ENCODE measurements at places on chromosomes 2 and 18.

- DNase-seq: no peak
Observed at GRCh38 chr2:206978746-206979145, 39.4 kb downstream of the CPO start.

- DNase-seq: no peak
Observed at GRCh38 chr18:51083398-51083797, 53.4 kb downstream of the SMAD4 start.

- no peak for DNase-seq
Observed at GRCh38 chr2:79723830-79724229, 211.0 kb downstream of the CTNNA2 start.

- no peak for DNase-seq
Observed at GRCh38 chr18:31741097-31741735, 19.5 kb downstream of the SLC25A52 start.

GRCh38 chr2:130190237-130190636 lies 8.0 kb downstream of the TUBA3E start:
- no peak for DNase-seq

GRCh38 chr18:57219964-57220363 lies 73.1 kb downstream of the BOD1L2 start:
- no peak for DNase-seq

DNA sequence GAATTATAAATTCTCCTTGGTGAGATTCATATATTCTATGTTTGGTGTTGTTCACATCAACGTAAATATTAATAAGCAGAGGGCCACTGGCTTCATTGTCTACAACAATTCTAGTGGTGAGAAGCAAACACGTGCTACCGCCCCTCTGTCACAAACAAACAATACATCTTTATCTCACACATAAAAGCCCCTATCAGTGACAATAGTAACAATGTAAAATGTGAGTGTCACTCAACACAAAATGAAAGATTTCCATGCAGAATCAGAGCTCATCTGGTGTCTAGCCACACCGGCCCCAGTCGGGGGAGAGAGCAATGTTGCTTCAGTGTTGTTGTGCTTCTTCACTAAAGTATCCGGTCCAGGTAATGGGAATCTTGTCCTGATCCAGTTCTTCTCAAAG lies 932.6 kb downstream of the SOCS6 start:
- DNase-seq: no peak

- no peak for DNase-seq
Observed at GRCh38 chr2:181742361-181742760, 62.0 kb upstream of the NEUROD1 start.

GRCh38 chr2:237863102-237863511 lies 3.7 kb downstream of the RAMP1 start:
- DNase-seq: no peak

DNA sequence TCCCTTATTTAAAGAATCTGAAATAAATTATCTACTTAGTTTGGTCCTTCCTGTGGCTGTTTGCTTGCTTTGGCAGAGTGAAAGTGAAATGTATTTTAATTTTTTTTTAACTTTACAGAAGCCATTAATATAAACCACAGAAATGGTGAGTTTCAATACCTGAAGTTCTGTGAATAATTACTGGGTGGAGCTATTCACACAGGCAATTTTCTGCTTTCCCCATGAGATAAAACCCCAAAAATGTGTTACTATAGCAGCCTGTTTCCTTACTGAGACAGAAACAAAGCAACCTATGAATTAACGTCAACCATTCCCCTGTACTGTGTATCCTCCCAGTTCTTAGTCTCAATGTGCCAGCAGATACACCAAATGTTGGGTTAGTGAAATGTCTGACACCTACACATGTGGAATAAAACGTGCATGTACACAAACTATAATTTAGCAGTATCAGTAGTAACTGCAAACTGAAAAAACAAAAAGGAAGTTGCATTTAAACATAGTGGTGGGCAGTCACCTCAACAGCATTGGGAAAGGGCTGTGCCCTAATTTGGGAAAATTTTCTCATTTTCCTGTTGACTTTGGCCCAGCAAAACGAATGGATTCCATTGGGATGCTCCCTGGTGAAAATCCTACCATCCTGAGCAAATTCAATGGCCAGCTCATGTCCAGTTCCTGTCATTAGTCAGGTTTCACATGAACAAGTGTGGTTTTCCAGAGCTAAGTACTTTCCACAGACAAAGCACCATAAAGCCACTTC lies 73.1 kb upstream of the RMDN2 start:
- no peak for DNase-seq

DNA sequence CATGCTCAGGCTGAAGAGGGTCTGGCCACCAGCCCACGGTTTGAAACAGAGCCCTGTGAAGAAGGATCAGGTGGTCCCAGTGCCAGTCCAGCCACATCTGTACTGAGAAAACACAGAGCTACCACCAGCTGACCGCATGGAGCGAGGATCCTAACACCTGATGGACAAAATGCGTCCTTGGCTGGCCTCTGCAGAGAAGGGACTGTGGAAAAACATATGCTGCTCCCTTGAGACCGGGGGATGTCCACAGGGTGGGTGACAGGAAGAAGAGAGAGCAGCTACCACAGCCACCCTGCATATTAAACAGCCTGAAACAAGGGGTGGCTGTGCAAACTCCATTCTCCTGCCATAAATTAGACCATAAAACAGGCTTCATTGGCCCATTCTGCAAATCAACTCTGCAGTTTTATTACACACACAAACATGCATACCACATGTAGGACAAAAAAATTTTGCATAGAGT lies 137.2 kb downstream of the BCL2 start:
- DNase-seq: no peak

- DNase-seq: no peak
Observed at GRCh38 chr2:234629596-234629995, 132.7 kb upstream of the ARL4C start.

DNA sequence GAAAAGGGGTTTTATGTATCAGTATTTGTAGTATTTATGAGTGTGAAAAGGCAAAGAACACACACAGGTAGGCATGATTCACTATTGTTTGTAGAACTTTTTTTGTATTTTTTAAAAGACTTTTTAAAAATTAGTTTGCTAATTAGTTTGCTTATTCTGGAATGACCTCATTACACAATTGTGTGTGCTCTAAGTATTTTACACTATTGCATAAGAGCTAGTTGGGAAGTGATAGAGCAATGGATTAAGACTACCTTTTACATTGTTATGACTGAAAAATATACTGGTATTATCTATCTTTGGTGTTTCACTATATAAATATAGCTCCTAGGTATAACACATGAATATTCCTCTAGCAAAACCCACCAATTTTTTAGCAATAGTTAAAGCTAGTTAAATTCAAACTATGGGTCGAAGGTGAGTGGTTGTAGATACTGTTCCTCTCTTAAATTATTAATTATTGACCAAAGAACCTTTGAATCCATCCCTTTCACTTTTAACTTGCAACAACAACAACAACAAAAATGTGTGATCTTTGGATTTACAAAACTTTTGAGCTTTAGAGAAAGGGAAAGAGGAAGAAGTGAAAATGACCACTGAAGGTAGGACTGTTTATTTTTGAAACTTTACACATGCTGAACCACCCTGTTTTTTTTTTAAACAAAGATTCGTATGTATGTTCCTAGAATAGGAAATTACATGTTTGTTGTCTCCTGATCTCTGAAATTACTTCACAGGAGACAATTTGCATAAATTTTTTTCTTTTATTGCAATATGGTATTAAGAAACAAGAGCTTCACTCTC lies 18.7 kb downstream of the ITPRID2 start:
- DNase-seq: no peak

DNA sequence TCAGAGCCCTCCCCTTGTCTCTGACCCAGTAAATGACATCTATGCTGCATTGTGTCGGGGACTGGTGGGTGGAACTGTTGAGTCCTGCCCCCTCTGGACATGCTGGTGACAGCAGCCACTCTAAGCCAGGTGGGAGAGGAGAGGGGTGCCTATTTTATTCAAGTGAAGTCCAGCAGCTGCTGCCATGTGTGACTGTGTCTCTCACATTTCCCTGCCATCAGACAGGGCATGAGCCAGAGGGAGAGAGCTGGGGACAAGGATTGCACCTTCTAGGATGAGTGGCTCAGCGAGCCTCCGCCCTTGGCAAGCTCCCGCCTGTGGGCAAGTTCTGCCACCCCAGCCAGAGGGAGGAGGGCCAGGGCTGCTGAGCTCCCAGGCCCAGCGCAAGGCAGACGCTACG lies 13.7 kb downstream of the NGEF start:
- no peak for DNase-seq

GRCh38 chr2:88540346-88540745 lies 86.9 kb downstream of the EIF2AK3 start:
- no peak for DNase-seq

- DNase-seq: no peak
Observed at GRCh38 chr2:205175831-205176230, 506.5 kb upstream of the NRP2 start.

GRCh38 chr2:65754219-65754618 lies 321.8 kb upstream of the SPRED2 start:
- DNase-seq: no peak

GRCh38 chr2:239275044-239275685 lies 125.7 kb downstream of the HDAC4 start:
- no peak for DNase-seq

DNA sequence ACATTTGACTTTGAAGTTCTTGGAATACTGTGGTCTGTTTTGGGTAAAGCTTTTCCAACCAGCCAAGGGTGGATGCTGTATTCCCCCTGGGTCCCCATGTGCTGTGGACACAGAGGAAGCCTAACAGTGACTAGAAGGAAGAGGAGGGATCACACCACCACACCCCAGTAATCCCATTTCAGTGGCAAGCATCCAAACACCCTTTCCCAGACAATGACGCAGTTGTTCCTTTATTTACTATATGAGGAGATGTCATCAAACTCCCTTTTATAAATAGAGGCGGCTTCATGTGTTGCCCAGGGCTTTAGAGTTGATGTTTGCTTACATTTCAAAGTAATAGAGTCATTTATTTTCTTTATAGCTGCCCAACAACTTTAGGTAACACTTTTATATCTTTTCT lies 959.4 kb upstream of the GYPC start:
- peak; percentile 35 for DNase-seq

GRCh38 chr2:64362562-64363026 lies 91.4 kb upstream of the LGALSL start:
- DNase-seq: no peak

DNA sequence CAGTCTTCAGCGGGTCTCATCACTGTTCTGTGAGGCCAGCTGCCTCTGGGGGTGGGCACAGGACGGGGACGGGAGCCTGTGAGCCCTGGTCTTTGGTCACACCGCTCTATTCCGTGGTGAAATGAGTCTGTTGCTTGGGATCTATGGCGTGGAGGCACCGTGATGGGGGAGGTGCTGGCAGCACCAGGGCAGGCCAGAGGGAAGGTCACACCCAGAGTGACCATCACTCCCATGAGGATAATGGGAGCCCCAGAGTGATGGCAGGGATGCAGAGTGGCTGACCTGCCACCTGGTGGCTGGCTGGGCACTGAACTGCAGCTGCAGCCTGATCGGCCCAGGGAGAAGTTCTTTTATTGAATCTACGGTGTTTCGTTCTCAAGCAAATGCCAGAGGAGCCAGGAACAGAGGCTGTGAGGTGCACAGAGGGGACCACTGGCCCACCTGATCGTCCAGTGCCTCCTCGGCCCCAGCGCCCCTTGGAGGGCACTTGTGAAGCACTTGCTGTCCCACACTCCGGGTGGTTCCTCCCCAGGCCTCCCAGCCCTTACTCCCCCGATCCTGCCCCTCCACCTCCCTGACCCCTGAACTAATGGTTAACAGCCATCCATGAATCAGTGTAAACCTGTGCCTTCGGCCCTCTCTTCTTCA lies 17.9 kb downstream of the KCNIP3 start:
- DNase-seq: no peak

DNA sequence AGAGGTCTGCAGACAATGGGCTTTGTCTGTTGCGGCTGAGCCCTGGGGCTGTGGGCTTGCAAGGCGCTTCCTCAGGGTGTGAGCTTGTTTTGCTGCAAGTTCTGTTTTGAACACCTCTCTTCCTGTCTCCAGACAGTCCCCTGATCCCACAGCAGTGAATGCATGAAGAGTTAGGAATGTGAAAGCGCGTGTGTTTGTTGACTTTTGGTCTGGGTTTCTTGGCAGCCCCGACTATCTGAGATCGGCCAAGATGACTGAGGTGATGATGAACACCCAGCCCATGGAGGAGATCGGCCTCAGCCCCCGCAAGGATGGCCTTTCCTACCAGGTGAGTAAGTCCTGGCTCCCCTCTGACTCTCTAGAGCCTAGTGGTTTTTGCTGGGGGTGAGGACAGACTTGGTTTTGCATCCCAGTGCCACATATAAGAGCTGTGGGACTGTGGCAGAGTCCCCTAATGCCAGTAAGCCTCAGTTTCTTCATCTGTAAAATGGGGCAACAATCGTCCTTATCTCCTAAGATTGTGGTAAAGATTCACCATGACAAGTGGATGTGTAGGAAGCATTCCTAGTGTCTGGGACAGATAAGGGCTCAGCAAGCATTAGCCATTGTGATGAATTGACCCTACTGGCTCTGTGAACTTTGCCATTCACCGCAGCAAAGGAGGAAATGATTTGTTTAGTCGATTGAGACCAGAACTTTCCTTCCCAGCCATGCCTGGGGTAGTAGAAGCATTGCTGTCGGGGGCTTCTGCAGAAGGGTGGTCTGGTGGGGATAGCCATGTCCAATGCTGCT lies 3.0 kb downstream of the LBH start:
- peak; percentile 3 for DNase-seq

GRCh38 chr2:103734911-103735310 lies 973.1 kb downstream of the TMEM182 start:
- DNase-seq: no peak

DNA sequence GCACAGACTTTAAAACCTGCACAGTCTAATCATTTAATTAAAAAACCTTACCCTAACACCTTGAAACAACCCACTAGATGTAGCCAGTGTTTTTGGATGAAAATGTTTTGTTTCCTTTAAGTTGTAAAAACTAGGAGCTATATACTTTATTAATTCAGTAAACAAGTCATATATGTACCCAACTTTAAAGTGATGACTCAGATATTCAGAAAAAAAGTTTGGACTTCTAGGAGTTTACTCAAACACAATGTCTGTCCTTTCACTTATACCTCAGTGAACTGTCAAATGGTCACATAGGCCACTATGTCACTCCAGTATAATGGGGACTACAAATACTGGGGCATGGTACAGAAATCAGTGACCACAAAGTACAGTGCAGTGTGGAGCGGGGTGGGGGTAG lies 360.3 kb downstream of the LRRTM1 start:
- DNase-seq: no peak

DNA sequence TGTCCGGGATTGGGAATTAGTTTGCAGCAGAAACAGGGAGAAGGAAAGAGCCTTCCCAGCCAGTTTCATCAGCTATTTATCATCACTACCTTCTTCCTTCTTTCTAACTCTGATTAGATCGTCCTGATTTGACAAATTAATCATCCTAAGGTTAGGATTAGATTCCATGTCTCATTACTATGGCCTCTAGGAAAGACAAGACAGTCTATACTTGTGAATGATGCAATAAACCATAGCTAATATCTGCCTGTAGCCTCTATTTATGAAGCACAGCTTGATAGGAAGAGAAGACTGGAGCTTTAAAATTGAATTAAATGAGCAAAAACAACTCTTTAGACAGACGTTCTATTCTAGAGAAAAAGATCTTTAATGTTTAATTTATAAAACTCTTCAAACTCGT lies 25.2 kb upstream of the FRZB start:
- DNase-seq: no peak
